ENCODE measurements at places on chromosomes 13 and 19.

DNA sequence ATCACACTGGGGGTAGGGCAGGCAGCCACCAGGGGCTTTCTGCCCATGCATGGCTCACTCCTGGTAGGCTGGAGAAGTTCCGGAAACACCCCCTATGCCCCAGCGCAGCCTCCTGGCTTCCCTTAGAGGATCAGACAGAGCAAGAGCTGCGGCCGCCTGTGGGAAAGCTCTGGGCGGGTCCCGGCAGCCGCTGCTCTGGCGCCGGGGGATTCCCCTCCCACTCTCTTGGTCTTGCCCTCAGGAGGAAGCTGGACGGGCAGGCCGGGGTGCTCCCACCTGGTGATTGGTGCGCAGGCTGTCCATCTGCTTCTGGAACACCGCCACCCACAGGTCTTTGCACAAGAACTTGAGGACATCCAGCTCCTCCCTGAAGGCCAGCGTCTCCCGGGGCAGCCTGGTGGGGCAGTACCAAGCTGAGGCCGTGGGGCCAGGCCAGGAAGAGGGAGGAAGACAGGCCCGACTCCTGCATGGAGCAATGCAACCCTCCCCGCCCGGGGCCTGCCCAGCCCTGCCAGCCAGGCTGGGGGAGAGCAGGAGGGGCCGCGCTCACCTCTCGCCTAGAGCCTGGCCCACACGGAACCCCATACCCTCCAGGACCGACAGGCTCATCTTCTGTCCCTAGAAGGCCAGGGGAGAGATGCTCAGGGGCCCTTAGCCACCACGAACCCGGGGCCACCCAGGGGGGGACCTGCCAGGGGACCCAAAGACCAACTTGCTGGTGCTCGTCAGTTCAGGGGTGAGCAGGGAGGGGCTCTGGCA lies 4.0 kb upstream of the NKPD1 start:
- DNase-seq: no peak

GRCh38 chr19:31470229-31470939 lies 121.1 kb upstream of the TSHZ3 start:
- no peak for DNase-seq

GRCh38 chr13:58953638-58954037 lies 1210.1 kb downstream of the DIAPH3 start:
- no peak for DNase-seq

- no peak for DNase-seq
Observed at GRCh38 chr19:32458500-32459123, 53.0 kb downstream of the DPY19L3 start.

DNA sequence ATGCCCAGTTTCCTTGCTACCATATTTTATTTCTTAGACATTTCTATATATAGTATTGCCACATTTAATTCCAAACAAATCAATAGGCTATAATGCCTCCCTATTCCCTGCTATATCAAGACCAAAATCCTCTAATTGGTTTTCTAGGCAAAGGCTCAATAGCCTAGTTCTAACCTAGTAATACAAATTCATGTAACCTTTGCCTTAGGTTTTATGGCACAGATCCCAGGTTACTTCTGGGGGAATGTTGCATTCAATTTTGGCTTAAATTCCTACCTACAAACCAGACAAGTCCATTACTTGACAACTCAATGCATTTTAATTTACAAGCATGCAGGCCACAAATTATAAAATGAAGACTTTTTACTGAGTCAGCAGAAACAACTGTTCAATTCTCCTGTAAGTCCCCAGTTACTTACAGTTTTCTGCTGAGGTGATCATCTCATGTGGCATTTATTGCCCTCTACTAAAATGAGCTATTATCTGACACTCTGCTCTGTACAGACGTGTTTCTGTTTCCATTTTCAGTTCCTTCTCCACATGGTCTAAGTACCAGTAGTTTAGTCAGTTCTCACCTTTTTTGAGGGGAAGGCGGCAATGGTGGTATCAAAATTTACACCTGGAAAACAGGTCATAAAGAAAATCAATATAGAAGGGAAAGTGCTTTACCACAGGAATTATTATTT lies 11.7 kb downstream of the KCNRG start:
- no peak for DNase-seq

All from stimulated activated CD8-positive, alpha-beta memory T cell treated with anti-CD3 and anti-CD28 coated beads, Interleukin-4, amount 100 ng/mL, for 4 hours (primary cell).